ENCODE measurements at places on chromosomes 16 and 17.

- no peak for DNase-seq
Measured at GRCh38 chr17:17188586-17188985, 17.5 kb downstream of the PLD6 start.

GRCh38 chr17:82013341-82013740, 9.3 kb downstream of the CENPX start:
- DNase-seq = no peak

- no peak for DNase-seq
Measured at GRCh38 chr16:53894686-53895085, 190.7 kb downstream of the FTO start.

DNA sequence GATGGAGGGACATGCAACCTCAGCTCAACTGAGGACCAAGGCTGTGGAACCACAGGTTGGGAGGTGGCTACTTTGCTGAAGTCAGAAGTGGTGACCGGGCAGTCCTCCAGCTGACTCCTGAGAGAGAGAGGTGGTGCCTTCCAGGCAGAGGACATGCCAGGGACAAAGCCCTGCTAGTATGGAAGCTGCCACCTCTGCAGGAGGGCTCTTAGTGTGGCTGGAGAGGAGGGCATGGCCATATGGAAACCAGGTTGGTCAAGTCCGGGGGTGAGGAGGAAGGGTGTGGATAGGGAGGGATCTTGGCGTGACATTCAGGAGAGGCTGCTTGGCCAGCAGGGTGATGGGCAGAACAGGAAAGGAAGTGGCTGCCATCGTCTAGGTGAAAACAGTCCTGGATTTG, 5.7 kb downstream of the C16orf86 start:
- no peak for DNase-seq

GRCh38 chr16:25628766-25629165, 63.0 kb upstream of the HS3ST4 start:
- no peak for DNase-seq

GRCh38 chr16:27174007-27174406, 29.3 kb upstream of the KDM8 start:
- no peak for DNase-seq

Data from NCI-H187 (cell line).